ENCODE measurements at places on chromosomes 13 and 19. TPM values are rescaled to one million over a fixed set of nuclear protein-coding genes. Genes with fewer than 3 reads are reported as not detected.

- DNase-seq = peak; percentile 47
These were observed 27.6 kb downstream of the MYO9B start for GRCh38 chr19:17103177-17103576.

DNA sequence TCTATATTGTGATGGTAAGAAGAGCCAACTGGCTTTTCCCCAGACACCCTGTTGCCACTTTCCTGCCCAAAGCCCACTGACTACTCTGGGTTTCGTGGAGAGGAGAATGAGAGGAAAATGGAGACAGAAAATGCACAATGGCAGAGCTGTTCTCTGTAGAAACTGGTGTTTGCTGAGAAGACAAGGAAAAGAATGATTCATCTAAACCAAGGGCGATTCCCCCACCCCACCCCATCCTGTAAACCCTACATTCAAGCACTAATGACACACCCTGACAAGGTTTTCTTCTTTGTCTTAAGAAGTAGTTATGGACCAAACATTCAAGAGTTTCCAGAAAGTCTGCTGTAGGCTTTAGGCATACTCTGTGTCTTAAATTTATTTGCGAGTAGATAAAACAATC is 68.8 kb downstream of the DOCK9 start:
- DNase-seq = peak; percentile 68

DNA sequence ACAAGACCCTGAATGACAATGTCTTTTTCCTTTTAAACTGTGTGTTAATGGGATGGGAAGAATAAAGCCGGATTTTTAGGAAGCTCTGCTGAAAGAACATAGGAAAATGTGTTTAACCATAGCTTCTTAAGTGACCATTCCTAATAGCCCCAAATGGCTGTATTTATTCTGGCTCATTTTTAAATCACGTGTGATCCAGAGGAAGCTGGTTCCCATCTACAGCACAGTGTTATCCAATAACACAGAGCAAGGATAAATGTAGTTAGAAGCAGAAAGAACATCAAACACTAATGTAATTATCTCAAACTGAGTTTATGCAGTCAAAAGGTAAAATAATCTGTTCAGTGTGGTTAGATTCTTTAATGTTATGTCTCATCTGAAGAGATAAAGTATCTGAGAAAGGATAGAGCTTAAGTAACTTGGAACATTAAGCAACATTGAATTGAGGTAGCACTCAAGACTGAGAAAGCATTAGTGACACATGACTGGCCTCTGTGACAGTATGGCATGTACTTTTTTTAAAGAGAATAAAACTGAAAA is 853.3 kb downstream of the GPC5 start:
- DNase-seq = no peak

- DNase-seq = no peak
These were observed 442.3 kb downstream of the FGF9 start for GRCh38 chr13:22112956-22113745.

DNA sequence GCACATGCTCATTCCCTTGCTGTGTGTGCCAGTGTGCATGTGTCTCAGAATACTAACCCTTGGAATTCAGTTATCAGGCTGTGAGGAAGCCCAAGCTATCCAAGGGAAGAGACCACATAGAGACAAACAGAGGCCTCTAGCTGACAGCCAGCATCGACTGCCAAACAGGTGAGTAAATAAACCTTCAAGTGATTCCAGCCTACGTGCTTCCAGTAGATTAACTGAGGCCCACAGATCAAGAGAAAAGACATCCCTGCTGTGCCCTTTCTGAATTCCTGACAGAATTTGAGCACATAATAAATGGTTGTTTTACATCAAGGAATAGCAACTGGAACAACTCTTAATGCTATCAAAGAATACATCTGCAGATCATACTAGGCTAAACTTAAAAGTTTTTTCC is 17.5 kb downstream of the ZC3H13 start:
- no peak for DNase-seq

- no peak for DNase-seq
These were observed 364 bp downstream of the CKM start for GRCh38 chr19:45322311-45322710.

LILRB4 gene
- total RNA-seq = not detected

CALR3 gene
- total RNA-seq = not detected
